ENCODE measurements at places on chromosomes 2 and 18.

- no peak for DNase-seq
Observed at GRCh38 chr2:102473631-102474030, 605 bp downstream of the SLC9A4 start.

GRCh38 chr2:194723446-194723845, 933.6 kb upstream of the SLC39A10 start:
- no peak for DNase-seq

DNA sequence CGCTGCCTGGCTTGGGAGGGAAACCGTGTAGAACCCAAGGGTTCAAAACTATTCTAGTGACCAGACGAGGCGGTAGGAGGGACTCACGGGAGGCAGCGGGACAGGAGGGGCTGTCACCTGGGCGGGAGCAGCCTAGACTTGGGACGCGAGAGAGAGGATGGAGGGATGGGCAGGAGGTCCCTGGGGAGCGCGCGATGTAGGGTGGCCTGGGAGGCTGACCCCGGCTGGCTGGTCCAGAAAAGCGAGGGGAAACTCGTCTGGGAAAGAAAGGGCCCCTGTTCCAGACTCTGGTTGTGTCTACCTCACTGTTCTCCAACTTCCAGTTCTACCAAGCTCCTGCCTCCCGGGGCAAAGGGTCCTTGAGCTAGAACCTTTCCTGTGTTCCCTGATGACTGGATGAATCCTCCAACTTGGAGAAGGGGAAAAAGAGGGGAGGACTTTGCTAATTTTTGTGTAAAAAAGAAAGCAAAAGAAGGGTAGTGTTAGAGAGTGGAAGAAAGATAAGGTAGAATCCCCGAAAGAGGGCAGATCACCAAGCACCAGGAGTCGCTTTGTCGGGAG, 1.4 kb downstream of the DOK6 start:
- DNase-seq, result no peak

DNA sequence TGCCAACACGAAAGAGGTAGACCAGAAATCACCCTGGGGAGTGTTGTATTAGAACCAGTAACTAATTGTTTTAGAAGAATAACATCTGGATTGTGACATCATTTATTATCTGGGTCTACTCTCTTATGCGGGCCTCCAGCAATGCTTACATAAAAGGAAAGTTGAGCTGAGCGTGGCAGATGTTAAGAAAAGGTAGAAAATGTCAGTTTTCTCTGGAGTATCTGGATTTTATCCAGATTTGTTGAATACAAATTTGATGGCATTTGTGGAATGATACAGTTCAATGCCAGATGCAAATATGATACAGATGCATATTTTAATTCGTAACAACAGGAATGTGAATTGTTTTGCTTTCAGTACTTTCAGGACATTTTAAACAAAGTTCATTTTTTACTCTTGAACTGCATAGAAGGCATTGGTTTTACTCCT, 90.3 kb downstream of the PRPF40A start:
- no peak for DNase-seq

- DNase-seq, result no peak
Observed at GRCh38 chr2:213422211-213422610, 137.9 kb downstream of the SPAG16 start.

GRCh38 chr2:99662761-99663341, 173.0 kb upstream of the REV1 start:
- DNase-seq, result no peak

- no peak for DNase-seq
Observed at GRCh38 chr2:189516546-189516945, 64.0 kb downstream of the SLC40A1 start.

DNA sequence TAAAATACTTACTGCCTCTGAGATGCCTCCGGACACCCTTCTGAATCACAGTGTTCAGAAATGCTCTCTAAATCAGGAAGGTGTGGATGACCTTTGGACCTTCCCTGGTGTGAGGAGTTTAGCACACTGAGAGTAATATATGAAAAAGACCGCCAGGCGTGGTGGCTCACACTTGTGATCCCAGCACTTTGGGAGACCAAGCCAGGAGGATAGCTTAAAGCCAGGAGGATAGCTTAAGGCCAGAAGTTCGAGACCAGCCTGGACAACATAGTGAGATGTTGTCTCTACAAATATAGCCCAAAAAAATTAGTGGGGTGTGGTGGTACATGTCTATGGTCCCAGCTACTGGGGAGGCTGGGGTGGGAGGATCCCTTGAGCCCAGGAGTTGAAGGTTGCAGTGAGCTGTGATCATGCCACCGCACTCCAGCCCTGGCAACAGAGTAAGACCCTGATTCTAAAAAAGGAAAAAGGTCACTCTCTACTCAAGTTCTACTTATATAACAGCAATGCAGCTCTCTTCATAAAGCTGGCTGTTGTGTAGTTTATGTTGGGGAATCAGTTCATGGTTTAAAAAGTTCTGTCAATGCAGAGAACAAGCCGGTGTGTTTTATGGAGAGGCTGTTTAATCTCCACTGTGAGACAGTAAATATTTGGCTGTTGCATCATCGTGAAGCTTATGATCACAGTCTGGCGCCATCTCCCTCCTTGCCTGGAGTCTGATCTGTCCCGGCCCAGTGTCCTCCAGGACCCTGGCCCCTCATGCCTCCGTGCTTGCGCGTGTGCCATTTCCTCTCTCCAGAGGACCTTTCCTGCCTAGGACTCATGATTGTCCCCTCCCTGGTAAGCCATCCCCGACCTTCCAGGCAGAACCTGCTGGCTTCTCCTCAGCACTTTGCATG, 184.5 kb downstream of the FAM210A start:
- no peak for DNase-seq

DNA sequence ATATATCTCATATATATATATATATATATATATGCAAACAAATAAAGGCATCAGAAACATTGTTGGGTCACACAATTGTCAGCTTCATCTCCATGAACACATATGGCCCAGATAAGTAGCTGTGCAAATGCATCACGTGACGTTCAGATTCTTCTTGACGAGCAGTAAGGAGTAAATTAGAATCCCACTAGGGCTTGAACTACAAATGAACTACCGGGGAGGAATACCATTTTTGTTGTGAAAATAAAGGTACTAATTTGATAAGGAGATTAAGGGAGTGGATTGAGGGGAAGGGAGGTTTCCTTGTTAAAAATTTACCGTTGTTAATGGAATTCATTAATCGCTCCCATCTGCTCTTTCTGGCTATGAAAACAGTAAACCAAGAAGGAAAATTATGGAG, 186.5 kb upstream of the COPS8 start:
- no peak for DNase-seq

DNA sequence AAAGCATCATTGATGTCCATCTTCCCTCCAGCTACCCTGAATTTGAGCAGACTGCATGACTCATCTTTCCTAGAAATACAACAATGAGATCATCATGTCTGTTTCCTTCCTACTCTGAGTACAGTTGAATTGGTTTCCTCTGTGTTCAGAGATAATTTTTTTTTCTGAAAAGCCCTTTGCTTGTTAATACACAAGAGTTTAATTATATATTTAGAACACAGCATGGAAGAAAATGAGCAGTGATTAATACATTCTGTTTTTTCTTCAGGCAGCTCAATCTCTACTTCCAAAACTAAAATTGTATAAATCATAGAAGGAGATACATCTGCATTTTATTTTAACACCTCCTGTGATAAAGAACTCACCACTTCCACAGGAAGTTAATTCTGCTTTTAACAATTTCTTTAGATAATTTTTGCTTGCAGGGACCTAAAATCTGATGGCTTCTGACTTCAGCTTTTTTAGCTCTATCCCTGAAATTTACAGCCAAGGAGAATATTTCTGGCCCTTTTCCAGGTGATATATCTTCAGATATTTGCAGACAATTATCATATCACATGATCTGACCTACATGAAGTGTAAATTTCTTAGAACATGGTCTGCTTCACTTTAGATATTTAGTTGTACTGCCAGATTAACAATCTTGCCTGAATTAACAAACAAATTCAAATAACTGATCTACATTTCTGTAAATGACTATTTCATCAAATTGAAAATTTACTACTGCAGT, 249.0 kb downstream of the TRIB2 start:
- DNase-seq, result no peak

- no peak for DNase-seq
Observed at GRCh38 chr2:36329251-36329650, 26.3 kb upstream of the CRIM1 start.

DNA sequence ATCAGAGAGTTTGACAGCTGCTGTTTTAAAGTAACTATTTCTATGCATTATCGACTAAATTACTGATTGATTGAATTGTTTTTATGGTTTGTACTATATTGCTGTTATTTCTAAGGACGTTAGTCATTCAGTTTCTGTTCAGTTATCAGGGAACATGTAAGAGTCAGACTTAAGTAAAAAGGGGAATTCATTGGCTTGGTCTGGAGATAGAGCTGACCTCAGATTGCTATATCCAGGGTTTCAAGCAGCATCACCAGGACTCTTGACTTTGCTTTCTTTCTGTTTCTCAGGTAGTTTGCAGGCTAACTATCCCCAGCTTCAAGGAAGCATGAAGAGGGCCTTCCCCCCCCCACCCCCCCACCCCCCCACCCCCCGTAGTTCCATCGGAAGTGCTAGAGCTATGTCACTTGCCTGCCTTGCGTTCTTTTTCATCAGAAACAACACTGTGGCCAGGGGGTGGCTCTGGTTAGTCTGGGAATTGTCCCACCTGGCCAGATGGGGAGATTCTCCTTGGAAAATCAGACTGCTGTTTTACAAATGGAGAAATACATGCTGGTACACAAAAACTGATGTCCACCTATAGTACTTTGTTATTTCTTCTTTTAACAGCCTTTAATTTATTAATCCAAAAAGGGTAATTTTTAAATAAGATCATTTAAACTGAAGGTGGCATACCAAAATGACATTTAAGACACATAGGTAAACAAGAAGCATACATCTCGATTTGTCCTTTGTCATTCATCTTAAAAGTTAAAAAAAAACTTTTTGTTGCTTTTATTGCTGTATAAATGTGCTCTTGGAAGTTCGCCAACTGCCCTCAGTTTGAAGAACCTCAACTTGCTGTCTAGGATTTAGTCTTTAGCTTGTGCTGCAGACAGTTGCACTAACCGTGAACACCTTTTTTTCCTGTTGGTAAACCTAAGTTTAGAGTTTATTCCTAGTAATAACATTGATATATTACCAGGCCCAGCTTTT, 9.4 kb downstream of the SMAD4 start:
- no peak for DNase-seq

DNA sequence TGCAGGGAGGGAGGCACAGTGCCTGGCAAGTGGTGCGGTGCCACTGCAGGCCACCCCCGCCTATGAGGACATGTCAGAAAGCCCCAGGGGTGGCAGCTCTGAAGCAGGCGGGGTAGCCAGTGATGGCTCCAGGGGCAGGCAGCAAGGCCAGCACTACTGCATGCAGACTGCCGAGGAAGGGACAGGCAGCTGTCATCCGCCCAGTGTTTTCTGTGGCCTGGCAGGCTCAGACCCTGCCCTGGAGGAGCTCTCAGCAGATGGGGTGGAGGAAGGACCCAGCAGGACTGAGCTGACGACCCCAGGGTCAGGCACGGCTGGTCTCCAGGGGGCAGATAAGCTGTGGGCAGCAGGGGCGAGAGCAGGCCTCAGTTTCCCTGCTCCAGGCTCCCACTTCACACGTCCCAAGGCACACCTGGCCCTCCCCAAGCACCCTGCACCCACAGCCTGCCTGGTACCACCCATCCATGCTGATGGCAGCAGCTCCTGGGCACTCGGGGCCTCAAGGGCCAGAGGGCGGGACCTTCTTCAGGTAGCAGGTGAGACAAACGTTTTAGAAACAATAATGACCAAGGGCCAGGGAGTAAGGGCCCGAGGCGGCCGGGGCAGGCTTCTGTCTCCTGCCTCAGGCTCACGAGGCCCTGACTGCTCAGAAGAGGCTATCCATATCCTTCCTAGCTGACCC, 48.5 kb downstream of the HS6ST1 start:
- no peak for DNase-seq

DNA sequence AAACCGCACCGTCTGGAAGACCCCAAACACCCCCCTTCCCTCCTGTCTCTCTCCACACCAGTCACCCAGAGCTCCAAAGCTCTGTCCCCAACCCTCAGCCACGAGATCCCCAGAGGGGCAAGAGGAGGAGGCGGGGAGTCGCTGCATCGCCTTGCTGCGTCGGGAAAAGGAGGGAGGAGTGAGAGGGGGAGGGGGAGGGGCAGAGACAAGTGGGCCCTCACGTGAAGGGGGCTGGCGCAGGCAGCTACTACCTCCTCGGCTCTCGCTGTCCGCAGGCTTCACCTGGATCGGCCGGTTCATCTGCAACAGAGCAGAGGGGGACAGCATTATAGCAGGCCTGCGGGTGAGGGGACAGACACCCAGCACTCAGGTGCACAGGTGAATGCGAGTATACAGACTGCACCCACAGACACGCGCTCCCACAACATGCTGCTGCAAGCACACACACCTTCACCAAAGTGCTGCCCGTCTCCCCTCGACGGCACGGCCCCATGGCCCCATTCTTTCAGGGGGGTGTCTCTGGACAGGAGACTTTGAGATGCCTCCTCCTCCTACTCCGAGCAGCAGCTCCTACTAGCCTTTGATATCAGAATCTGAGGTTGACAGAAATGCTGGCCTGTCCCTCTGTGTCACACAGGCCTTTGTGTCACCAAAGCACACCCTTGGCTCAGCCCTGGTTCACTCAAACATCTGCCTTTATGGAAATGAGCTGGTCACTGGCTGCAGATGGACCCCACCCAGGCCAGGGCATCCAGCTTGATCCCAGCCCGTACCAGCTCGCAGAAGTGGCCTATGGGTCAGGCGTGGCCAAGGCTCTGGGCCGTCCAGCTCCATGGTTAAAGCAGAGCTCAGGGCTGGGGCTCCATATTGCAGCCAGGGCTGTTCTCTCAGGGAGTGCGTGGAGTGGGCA, 243.8 kb downstream of the CELF4 start:
- no peak for DNase-seq

- no peak for DNase-seq
Observed at GRCh38 chr18:43661570-43661969, 384.3 kb upstream of the SYT4 start.

DNA sequence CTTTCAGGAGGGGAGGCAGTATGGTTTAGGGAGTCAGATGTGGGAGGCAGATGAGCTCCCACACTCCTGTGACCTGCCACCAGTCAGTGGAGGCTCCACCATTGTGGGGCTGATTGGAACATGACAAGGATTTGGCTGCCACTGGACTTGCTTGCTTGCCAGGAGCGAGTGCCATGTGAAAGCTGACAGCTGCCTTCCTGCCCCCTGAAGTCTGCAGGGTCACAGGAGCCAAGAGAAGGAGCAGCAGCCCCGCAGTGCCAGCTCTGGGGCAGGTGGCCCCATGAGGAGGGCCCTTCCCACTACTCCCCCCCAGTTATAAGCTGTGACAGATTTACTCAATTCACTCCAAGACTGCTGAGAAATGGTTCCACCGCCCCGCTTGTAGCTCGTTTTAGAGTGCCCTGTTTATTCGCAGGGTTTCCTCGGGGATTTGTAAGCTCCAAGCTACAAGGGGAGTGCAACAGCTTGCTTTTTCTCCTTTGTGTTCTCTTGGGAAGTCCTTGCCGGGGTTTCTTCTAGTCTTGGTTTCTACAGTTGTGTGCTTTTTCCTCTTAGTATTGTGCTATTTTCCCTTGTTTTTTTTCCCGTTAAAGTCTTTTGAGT, 414.3 kb downstream of the MEIS1 start:
- DNase-seq, result no peak

DNA sequence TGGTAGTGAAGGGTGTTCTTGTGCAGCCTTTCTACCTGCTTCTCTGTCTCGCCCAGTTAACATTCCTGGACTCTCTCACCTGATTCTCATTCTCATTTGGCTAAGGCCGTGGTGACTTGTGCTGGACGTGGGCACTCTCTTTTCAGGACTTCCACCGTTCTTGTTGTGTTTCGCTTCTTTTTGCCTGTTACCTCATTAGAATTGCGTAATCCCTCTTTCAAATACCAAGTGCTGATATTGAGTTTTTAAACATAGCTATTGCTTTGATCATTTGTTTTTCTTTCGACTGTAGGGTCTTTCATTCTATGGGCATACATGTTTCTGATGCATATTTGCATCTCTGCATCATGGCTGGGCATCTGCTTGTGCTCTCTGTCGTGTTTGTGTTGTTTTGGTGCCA, 287.0 kb downstream of the ALPK2 start:
- no peak for DNase-seq

Measured in activated naive CD8-positive, alpha-beta T cell treated with anti-CD3 and anti-CD28 coated beads, Interleukin-2, amount 50 U/mL, for 24 hours (primary cell).